ENCODE measurements at places on chromosomes 4 and X.

- no peak for DNase-seq
Measured at GRCh38 chr4:159871141-159871540, 768.3 kb downstream of the RAPGEF2 start.

DNA sequence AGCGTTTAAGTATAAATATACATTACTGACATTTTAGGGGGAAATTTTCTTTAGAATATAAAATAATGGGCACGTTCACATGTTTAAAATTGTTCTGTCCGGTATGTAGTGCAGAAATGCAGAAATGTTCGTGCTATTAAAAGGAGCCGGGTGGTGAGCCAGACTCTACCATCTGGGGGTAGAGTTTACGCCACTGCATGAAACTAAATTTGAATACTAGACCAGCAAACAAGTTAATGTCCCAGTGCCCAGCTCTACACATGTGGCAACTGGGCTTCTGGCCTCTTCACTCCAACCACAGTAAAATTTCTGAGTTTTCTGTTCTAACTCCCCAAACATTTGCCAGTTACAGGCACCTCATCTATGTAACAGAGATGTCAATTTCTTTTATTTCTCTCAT is 1453.3 kb upstream of the TENM3 start:
- DNase-seq: no peak

DNA sequence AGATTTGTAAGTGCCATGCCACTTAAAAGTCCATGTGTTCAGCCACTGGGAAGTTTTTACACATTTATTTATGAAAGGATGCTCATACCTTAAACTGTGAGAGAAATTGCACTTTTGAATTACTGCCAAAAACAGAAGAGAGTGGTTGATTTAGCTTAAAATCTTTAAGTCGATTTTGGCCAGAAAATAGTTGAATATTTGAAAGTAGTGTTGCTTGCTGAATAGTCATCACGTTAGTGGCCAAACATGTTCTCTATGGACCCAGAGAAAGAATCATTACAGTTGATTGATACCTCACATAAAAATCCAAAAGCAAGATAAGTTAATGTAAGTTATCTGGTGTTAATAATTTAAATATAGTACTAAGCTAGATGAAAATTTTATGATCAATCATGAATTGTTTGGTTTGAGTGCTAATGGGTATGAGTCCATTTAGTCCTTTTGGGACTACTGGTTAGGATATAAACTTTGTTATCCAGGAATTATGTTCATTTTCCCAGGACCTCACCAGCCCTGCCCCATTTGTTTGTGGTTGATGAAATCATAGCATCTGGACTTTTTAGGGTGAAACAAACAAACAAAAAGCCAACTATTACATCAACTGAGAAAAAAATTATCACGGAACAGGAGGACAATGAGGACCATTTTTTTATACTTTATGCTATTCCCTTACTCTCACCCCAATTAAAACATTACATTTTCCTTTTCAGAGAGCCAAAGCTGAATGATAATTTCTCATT is 6.3 kb downstream of the GIMD1 start:
- no peak for DNase-seq

- DNase-seq: no peak
Measured at GRCh38 chrX:115534383-115534782, 26.6 kb upstream of the PLS3 start.

DNA sequence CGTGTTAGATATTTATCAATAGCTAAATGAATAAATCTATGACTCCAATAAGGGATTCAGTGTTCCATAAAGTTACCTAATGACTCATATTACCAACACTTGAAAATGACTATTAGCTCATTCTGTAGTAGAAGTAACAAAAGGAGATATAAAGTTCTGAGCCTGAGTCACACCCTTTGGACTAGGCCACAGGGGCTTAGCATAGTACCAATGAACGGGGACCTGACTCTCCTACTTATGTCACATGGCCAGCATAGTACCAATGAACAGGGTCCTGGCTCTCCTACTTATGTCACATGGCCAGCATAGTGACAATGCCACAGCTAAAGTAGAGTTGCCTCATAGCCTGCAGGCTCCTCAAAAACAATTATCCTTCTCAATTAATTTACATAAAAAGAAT is 43.7 kb downstream of the MAGEB16 start:
- DNase-seq: no peak

- no peak for DNase-seq
Measured at GRCh38 chrX:19794690-19795089, 92.7 kb downstream of the SH3KBP1 start.

- DNase-seq: no peak
Measured at GRCh38 chr4:167544391-167544790, 310.1 kb upstream of the SPOCK3 start.

DNA sequence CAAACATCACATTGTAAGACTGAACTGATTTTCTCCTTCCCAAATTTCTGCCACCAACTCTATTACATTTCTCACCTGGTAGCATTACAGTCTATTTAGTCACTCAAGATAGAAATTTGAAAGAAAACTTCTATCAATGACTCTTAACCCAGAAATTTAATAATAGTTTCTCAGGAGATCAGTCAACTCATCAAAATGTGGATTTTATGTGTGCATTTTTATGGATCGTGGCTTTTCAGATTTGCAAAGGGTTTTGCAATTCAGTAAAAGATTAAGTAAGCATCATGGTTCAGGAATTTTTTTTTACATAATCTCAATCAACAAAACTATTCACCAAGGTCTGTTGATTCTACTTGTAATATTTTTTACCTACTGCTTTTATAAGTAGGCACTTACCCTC is 111.1 kb downstream of the CFAP299 start:
- no peak for DNase-seq

DNA sequence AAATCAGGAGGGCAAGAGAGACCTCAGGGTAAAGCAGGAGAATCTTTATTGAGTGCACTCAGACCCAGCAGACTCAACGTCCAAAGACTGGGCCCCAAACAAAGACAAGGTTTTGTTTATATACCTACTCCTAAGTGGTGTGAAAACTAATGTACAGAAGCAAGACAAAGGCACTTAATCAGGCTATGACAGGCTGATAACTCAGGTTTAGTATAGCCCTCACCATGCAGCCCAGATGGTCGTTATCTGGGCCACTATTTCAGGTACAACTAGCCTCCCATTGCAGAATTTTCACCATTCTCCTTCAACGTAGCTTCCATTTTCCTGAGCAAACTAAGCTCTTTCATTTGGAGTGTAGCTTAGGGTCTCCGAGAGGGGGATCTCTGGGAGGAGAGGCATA is 36.9 kb downstream of the SULT1E1 start:
- no peak for DNase-seq

DNA sequence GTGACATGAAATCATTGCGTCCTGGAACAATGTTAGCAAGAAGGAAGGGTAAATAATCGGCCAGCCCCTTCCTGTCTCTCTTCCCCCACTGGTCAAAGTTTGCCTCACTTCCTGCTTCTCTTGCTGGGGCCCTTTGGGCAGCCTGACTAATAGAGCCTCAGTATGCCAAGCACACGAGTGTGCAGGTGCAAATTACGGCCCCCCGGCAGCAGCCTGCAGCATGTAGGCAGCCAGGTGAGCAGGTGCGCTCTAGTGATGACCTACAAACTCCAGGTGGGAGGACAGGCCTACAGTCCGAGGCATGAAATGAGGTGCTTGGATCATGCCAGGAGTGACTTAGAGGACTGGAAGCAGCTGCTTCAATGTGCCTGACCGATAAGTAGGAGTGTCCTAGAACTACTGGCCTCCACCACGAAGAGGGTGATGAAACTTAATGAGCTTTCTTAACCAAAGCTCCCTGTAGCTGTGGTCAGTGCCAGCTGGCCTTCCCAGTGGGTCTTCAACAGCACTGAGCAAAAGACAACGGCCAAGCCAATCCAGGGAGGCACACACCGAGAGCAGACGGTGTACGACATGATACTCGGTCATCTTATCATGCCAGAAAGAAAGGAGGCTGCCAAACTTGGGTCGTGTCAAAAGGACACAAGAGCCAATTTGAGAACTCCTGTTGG is 26.1 kb upstream of the FAT1 start:
- DNase-seq: no peak

GRCh38 chr4:11765849-11766453 is 337.3 kb upstream of the HS3ST1 start:
- no peak for DNase-seq

GRCh38 chr4:41943506-41943905 is 8.3 kb downstream of the TMEM33 start:
- DNase-seq: no peak

DNA sequence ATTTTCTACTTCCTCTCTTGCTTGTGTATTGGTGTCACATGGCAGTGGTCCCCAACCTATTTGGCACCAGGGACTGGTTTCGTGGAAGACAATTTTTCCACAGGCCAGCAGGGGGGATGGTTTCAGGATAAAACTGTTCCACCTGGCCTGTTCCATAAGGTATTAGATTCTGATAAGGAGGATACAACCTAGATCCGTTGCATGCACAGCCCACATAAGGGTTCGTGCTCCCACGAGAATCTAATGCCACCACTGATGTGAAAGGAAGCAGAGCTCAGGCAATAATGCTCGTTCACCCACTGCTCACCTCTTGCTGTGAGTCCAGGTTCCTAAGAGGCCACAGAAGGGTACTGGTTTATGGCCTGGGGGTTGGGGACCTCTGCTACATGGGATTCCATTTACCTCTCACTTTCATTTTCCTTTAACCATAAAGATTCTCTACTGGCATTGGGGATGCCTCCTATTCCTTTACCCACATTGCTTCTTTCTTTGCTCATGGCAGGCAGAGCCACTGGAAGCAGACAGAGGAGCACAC is 38.1 kb downstream of the SEC31A start:
- DNase-seq: no peak

- no peak for DNase-seq
Measured at GRCh38 chrX:67953658-67954057, 409.8 kb downstream of the AR start.

GRCh38 chrX:153409414-153410101 is 1.7 kb upstream of the ZFP92 start:
- DNase-seq: no peak

GRCh38 chrX:74232859-74233258 is 71.1 kb upstream of the ZCCHC13 start:
- DNase-seq: no peak

DNA sequence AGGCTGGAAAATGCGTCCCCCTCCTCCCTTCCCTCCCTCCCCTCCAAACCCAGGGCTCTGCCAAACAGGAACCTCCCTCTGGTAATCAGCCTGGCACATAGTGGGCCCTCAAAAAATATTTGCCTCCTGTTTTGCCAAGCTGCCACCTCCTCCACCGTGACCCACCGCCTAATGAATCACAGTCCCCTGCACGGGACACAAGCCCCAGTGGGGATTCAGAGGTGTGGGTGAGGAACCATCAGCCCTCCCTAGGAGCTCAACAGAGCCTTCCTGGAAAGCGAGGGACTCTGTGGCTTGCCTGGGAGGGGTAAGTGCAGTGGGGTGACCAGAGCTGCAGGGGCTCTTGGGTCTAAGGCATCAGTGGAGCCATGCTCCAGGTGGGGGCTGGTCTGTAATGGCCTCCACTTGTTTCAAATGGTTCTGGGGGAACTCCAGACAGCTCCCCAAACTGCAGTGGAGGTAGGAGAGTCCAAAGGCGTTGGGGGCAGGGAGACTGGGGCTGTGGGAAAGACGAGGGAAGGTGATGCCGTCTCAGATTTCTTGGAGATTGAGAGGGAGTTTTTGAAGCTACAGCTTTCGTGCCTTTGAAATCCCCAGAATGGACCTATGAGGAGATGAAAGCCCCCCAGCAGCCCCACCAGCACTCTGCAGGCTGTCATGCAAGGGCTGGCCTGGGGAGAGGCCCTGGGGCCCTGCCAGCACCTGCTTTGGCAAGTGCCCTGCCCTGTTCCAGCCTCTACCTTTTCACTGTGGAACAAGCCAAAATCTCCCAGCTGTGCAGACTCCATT is 1.0 kb upstream of the PPP2R2C start:
- no peak for DNase-seq

- DNase-seq: no peak
Measured at GRCh38 chrX:123219916-123220315, 35.8 kb downstream of the GRIA3 start.

GRCh38 chrX:112846187-112846586 is 5.6 kb upstream of the AMOT start:
- DNase-seq: no peak

GRCh38 chrX:46912603-46913491 is 626 bp downstream of the JADE3 start:
- DNase-seq: peak; percentile 7

DNA sequence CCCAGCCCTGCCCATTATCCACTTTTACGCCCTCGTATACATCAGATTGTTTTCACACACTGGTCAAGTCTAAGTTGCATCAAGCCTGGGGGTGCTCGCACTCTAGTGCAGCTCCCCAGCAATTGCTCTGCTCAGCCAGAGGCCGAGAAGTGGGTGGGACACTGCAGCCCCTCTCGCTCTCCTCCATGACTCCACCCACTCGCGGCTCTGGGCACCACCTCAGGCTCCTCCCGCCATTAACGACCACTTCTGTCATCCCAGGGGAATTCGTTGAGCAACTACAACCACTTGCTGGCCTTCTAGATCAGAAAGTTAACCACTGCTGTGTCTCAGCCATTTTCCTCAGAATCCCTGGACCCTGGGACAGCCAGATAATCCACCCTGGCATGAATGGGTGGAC is 53.6 kb downstream of the ETNPPL start:
- no peak for DNase-seq

DNA sequence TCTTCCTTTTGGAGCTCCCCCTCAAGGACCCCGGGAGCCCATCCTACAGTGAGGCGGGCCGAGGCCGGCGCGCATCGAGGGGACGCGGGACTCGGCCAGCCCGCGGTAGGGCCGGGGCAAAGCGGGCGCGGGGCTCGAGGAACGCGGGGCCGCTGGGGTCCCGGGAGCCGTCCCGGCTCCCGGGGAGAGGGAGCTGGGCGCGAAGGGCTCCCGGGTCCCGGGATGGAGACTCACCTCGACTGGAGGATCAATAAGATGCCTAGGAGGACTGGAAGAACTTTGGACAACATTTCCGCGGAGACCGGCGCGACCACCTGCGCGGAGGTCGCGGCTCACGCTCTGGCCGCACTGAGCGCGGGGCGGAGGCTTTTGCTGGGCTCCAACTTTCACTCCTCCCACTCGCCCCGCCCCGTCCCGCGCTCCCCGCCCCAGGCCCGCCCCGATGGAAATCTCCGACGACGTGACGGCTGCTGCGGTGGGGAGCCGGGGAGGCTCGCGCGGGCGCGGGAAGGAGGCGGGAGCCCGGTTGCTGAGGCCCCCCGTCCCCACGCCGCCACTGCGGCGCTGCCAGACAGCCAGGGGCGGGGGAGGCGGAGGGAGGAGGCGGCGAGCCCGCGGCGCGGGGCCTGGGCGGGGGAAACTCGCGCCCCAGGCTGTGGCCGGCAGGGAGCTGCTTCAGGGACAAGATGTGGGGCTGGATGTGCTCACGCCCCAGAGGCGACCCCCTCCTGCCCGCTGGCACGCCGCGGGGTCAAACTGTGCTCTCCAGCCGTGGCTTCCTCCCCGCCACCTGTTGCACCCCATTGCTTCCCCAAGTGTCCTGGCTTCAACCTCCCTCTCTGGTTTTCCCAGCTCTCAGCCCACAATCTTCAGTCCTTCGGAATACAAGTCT is at the start of gene GABRE:
Gene GABRE (minus strand): TSS at position 341 of the 892 bp plus-strand sequence. CDS start 51 bp downstream, at position 290.
- DNase-seq: peak; percentile 19

DNA sequence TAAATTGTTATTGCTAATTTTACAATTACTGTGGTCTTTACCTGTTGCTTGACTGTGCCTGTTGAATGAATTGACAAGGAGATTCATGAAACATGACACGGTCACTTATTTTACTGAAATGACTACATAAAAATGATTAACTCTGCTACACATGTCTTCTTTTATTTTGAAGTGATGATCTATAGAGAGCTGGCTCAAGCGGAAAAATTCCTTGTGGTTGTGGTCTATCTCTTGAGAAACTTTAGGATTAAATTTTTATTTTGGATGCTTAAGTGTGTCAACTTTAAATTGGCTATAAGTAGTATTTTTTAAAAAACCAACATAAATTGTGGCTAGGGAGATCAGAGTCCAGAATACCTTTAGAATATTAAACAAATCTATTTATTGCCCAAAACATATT is 131.8 kb upstream of the PITX2 start:
- DNase-seq: no peak
